ENCODE measurements at places on chromosomes 3 and 15.
A peak's percentile ranks its signal among the peaks of the same experiment; 100 is the strongest.

GRCh38 chr3:106421909-106422308, 553.1 kb upstream of the CBLB start:
- no peak for DNase-seq

GRCh38 chr15:63348392-63348791, 33.3 kb downstream of the CA12 start:
- peak; percentile 88 for DNase-seq

GRCh38 chr3:188507244-188507720, 353.3 kb downstream of the LPP start:
- DNase-seq = peak; percentile 73

DNA sequence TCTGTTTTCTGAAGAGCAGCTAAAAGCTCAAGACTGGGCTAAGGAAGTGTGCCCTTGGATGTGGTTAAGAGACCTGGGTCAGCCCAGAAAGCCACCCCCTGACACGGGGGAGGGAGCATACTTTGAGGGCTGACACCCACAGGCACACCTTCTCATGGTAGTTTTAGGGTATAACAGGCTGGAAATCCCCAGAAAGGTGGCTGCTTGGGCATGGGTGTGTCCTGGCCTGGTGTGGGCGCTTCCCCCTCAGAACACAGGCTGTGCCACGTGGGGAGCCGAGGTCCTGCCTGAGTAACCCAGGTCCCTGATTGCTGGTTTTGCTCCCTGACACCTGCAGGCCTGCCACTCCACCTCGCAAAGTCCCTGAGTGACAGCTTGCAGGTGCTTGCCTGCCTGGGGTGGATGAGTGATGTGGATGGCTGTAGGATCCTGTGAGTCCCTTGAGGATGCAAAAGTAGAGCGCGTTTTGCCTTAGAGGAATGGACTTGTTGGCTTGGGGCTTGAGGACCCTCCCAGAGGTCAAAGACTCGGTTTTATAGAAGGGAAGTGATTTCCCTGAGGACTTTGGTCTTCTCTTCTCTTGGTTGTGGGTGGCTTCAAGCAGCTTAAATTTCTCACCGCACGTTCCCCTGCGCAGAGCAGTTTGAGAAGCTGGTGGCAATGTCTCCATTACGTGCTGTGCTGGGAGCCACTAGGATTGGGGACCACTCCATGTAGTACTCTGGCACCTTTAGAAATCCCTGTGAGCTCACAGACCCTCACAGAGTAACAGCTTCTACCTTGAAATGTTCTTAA, 94.4 kb downstream of the DNASE1L3 start:
- no peak for DNase-seq

DNA sequence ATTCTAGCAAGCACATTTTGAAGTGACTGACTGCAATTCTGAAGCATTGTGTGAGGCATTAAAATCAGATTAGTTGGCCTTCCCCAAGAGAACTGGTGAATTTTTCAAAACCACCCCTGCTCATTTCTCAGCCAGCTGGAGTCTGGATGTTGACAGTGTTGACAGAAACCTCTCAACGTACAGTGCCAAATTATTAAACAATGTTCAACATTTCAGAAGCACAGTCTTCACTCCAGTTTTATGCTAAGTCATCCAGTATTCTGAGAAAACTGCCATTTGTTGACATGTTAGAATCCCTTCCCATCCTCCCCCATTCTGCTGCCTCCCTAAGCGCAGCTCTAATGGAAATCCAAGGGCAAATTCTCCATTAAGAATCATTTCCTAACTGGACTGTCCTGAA, 369.3 kb upstream of the TRIM42 start:
- DNase-seq = no peak

DNA sequence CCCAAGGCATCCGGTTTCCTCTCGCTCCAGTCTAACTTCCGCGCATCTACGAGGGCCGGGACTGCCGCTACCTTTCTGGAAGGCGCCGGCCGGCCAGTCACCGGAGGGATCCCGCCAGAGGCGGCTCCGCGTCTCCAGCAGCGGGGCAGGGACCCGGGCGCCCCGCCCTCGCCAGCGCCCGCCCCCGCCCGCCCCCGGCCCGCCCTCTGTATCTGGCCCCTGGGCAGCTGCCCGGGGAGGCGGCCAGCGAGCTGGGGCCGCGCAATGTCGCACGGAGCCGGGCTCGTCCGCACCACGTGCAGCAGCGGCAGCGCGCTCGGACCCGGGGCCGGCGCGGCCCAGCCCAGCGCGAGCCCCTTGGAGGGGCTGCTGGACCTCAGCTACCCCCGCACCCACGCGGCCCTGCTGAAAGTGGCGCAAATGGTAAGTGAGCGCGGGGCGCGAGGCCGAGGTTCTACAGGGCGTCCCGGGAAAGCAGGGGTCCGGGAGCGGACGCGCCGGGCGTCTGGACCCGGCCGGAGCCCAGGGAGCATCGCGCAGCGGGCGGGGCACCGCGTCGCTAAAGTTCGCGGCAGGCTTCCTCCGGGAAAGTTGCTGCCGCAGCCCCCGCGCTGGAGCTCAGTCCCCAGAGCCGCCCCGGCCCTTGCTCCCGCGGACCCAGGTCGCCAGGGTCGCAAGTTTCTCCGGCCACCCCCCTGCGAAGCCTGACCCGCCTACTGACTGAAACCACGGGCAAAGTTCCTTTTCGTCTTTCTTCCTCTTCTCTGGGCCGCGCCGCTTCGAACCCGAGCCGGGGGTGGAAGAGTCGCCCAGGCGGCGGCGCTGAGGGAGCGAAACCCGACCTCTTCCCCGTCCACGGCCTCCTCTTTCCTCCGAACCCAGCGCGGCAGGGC, at the start of gene CMTM7:
Gene CMTM7 (plus strand): TSS at position 211 of the 893 bp plus-strand sequence. CDS start 54 bp downstream, at position 265.
- peak; percentile 57 for DNase-seq

- no peak for DNase-seq
Measured at GRCh38 chr3:196115678-196116083, 33.8 kb upstream of the TFRC start.

- DNase-seq = no peak
Measured at GRCh38 chr3:16066975-16067374, 107.5 kb upstream of the GALNT15 start.

DNA sequence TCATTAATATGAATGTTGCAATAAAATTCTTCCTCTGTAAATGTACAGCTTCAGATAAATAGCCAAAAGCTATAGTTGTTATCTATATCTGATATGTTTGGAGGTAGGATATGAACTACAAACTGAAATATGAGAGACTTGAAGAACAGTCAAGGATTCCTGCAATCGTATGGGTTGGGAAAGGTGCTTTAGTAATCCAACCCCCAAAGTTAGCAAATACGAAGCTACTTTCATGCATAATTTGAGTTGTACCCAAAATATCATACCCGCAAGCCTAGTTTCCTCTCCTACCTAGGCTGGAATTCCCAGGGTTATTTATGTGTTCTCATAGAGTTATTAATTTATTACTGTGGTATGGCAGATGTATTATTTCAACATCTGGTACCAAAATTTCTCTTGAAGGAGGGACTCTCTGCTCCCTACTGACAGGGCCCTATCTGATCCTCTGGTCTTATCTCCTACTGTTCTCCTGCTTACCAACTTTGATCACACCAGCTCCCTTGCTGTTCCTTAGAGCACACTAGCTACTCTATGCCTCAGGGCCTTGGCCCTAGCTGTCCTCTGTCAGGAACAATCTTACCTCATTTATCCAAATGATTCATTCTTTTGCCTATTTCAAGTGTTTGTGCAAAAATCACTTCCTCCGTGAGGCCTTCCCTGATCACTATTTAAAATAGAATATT, 140.4 kb upstream of the CCDC54 start:
- DNase-seq = no peak

GRCh38 chr15:41660235-41661077, at the start of gene MGA:
Gene MGA, plus strand, starts transcription at chr15:41660405.
- peak; percentile 72 for DNase-seq

- DNase-seq = no peak
Measured at GRCh38 chr3:56188201-56188600, 280.1 kb downstream of the ERC2 start.

- peak; percentile 72 for DNase-seq
Measured at GRCh38 chr15:57647071-57647790, 55.5 kb downstream of the MYZAP start.

GRCh38 chr3:152817400-152817799, 17.5 kb upstream of the P2RY1 start:
- no peak for DNase-seq

DNA sequence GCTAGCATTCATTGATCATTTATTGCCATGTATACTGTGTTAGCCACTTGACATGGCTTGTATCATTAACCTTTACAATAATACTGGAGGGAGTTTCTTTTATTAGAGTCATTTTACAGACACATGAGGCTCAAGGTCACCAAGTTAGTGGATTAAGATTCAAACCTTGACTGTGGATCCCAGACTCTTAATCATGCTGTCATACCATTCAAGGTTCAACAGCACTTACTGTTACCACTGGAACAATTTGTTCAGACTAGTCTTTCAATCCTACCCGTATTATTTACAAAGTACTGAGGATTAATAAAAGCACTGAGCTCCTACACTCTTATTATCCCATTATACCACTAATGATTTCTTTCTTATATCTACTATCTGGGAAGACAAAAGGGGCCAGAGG, 1.2 kb downstream of the COX17 start:
- peak; percentile 8 for DNase-seq

- DNase-seq = peak; percentile 98
Measured at GRCh38 chr3:106688464-106688863, 688.8 kb upstream of the CCDC54 start.

- peak; percentile 57 for DNase-seq
Measured at GRCh38 chr3:35659768-35660167, 20.4 kb downstream of the ARPP21 start.

- no peak for DNase-seq
Measured at GRCh38 chr3:45330510-45331295, 57.7 kb upstream of the LARS2 start.

GRCh38 chr15:69881766-69882165, 216.0 kb downstream of the TLE3 start:
- peak; percentile 8 for DNase-seq

GRCh38 chr3:184541886-184542562, 19.6 kb upstream of the EPHB3 start:
- DNase-seq = no peak

DNA sequence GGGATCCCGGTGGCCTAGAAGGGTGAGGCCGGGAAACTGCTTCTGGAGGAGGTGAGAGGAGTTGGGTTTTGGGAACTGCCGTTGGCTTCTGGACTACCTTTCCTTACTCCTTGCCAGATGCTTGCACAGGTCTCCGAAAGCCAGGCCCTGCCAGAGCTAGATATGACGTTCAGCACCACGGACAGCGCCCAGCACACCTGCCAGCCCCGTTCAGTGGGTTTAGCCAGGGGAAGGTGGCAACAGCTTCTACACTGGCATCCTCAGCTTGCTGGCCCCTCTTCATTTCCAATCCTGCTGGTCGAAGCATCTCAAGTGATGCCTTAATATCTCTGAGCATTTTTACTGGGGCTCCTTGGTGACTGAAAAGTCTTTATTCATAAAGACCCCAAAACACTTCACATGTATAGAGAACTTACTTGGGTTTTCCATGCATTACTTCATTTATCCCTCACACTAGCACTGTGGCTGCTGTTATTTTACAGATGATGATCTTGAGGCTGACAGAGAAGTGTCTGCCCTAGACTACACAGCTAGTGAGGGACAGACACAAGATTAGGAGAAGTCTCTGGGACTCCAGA, 21.9 kb downstream of the HCN4 start:
- DNase-seq = peak; percentile 31

DNA sequence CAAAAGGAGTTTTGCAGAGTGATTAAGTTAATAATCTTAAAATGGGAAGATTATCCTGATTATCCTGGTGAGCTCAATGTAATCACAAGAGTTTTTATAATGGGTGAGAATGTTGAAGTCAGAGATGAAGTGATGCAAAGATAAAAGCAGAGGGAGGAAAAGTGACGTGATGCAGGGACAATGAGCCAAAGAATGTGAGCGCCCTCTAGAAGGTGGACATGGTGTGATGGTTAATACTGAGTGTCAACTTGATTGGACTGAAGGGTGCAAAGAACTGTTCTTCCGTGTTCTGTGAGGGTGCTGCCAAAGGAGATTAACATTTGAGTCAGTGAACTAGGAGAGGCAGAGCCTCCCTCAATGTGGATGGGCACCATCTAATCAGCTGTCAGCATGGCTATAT, 569.6 kb upstream of the AGTR1 start:
- no peak for DNase-seq

DNA sequence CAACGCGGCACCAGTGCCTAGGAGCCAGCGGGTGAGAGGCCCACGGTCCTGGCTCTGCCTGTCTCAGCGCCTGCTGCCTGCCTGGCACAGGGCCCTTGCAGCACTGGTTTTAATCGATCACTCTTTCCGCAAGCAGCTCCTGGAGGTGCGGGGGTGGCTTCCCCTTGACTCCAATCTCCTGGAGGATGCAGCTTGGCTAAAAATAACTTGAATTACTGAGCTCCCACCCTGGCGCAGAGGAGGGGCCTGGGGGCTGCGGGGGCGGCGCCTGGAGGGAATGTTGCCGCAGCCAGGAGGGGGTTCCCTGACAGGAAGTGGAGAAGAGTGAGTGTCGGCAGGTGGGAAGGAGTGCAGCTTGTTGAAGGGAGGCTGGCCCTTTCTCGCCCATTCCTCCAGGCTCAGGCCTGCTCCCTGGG, 9.9 kb upstream of the RPL29 start:
- peak; percentile 77 for DNase-seq

DNA sequence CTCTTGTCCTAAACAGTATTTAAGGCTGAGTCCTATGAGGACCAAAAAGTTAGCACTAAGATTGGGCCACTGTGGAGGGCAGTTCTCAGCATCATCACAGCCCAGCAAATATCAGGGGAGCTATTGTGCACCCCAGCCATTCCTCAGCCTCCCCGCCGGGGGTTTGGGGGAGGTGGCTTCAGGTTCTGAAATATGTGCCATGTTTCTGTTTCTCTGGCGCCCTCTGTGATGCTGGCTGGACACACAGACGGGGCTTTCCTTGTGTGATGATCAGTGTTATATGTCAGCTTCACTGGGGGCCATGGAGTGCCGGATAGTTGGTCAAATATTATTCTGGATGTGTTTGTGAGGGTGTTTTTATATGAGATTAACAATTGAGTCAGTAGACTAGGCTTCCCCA, 106.8 kb downstream of the GABRG3 start:
- no peak for DNase-seq

DNA sequence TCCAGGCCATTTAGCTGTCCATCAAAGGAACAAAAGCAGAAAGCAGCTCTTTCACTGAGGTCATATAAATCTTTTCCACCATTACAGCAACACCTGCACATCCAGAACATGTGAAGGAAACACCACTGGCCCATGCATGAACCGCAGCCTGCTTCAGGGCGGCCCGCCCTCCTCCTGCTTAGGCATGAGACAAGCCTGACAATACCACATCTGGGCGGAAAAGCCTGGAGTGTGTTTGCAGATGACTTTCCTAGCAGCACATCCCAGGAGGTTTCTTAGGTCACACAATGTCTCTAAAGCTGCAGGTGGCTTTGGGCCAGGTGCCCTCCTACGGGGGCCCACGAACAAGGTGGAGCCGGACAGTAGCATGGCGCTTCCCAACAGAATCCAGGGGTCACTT, 19.6 kb downstream of the CYFIP1 start:
- no peak for DNase-seq

- DNase-seq = no peak
Measured at GRCh38 chr3:168705412-168705811, 609.7 kb upstream of the GOLIM4 start.

All from renal cortical epithelial cell (primary cell).